Ureter (tissue), 1 donor: ENCODE measurements at places on chromosomes 1 and 21. TPM values are rescaled to one million over a fixed set of nuclear protein-coding genes. Genes with fewer than 3 reads are reported as not detected.

The GCSAML gene
- total RNA-seq = 0.91 TPM

The CRP gene
- total RNA-seq = 1.1 TPM

The CLDN8 gene
- 1.8 TPM for total RNA-seq

The DAB1 gene
- 12.2 TPM for total RNA-seq

The CHIA gene
- not detected for total RNA-seq

The CBS gene
- total RNA-seq = 65.8 TPM

The IFI44L gene
- 9.0 TPM for total RNA-seq

The SERTAD4 gene
- total RNA-seq = 2.1 TPM

The ANXA9 gene
- total RNA-seq = 39.7 TPM

The MANEAL gene
- 10.2 TPM for total RNA-seq

The TNFRSF4 gene
- total RNA-seq = 2.0 TPM

The BTBD8 gene
- 6.6 TPM for total RNA-seq

The HES2 gene
- 2.1 TPM for total RNA-seq

The LEMD1 gene
- not detected for total RNA-seq

The TAS1R3 gene
- 0.42 TPM for total RNA-seq

The CNR2 gene
- not detected for total RNA-seq

The PLA2G2D gene
- not detected for total RNA-seq

The CD84 gene
- 7.7 TPM for total RNA-seq

The MYOC gene
- 0.75 TPM for total RNA-seq

The FCAMR gene
- not detected for total RNA-seq

The SPATA1 gene
- total RNA-seq = 0.96 TPM

The C1QC gene
- total RNA-seq = 85.3 TPM

The IVL gene
- 43.4 TPM for total RNA-seq

The MYCL gene
- total RNA-seq = 84.3 TPM

The RAB42 gene
- total RNA-seq = 1.9 TPM

The PAPPA2 gene
- total RNA-seq = 0.36 TPM

The CDK18 gene
- 28.6 TPM for total RNA-seq

The LCE2A gene
- not detected for total RNA-seq

The SMG7 gene
- total RNA-seq = 83.7 TPM
